ENCODE measurements at places on chromosomes 5 and 9.
A peak's percentile ranks its signal among the peaks of the same experiment; 100 is the strongest.

GRCh38 chr5:86124333-86124732 lies 493.4 kb upstream of the COX7C start:
- no peak for DNase-seq

DNA sequence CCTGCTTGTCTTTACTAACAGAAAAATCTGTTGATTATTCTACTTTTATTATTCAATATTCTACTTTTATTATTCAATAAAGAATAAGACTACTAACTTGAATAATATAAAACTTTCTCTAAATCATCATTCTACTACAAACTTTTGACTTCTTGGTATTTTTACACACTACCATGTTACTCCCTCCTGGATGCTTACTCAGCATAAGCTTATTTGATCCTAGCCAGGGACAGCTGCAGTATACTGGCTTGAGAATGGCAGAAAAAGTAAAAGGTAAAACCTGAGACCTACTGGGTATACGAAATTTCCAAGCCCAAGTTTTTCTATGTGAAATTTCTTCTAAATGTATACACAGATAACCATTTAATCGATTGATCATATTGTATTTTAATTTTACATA lies 26.1 kb downstream of the PGGT1B start:
- DNase-seq: no peak

DNA sequence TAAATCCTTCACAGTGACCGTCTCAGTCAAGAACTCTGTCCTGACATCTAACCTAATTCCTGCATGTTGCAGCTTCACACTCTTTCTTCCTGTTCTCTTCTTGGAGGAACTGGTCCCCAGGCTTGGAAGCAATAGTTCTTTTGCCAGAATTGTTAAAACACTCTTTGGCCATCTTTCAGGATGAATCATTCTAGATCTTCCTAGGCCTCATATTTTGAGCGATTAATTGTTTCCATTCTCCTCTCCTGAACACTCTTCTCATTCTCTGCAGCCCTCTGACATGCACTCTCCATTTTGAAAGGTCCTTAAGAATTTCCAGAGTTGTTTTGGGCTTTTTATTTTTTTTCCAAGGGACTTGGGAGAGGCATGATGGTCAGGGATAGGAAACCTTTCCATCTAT lies 85.8 kb downstream of the FAM114A2 start:
- no peak for DNase-seq

DNA sequence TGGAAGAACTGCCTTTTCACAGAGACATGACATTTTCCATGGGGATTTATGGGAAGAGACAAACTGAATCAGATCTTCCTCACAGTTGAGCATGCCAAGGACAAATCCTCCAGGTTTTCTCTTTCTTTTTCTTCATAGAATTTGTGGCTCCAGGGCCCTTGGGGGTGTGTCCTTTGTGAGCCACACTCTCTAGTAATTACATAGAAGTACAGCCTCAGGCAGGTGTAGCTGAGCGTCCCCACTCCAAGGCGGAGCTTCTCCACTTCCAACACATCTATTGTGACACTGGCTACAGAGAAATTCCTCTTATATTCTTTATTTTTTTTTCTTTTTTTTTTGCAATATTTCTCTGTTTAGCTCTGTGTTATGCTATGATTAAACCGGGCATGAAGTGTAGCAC lies 420.5 kb upstream of the CD180 start:
- DNase-seq: no peak

DNA sequence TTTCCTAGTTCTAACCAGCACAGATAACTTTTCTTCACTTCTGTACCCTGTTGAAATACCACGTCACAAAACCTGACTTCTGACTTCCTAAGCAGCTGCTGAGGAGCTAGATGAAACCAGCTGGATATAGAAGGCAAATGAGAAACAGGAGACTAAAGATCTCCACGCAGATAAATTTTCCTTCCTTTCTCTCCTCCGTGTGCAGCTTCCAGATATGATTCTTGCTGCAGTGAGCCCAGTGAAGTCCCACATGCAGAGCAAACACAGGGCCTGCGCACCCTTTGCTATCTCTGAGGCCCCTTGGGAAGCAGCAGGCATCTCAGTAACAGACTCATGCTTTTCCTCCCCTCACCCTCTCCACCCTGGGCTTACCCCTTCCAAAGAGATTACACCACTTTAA lies 1638.3 kb downstream of the MAT2B start:
- DNase-seq: peak; percentile 10
